ENCODE measurements at places on chromosomes 11 and 22. TPM values are rescaled to one million over a fixed set of nuclear protein-coding genes. Genes with fewer than 3 reads are reported as not detected.

The IGF2 gene
- total RNA-seq = 2.0 TPM

The SCGB1A1 gene
- not detected for total RNA-seq

The POU2AF2 gene
- not detected for total RNA-seq

The RASSF10 gene
- not detected for total RNA-seq
